ENCODE measurements at places on chromosomes 6 and 20. TPM values are rescaled to one million over a fixed set of nuclear protein-coding genes. Genes with fewer than 3 reads are reported as not detected.

The PTCHD4 gene
- total RNA-seq = not detected

The UBE3D gene
- total RNA-seq = 4.2 TPM

The DOK5 gene
- not detected for total RNA-seq

The ZSCAN23 gene
- 0.78 TPM for total RNA-seq

The RAET1E gene
- not detected for total RNA-seq

The IFNGR1 gene
- total RNA-seq = 81.7 TPM

The HMGCLL1 gene
- total RNA-seq = not detected

The SUMO4 gene
- total RNA-seq = 8.7 TPM

The YWHAB gene
- 163 TPM for total RNA-seq

The ZKSCAN3 gene
- 0.88 TPM for total RNA-seq

The DEFB124 gene
- total RNA-seq = not detected

The HSPA12B gene
- total RNA-seq = 0.08 TPM

The THBS2 gene
- not detected for total RNA-seq

The ESR1 gene
- 2.8 TPM for total RNA-seq

The ENPP3 gene
- total RNA-seq = 0.34 TPM

The CTAGE9 gene
- total RNA-seq = not detected

The TOX2 gene
- 3.3 TPM for total RNA-seq

The TEAD3 gene
- 0.11 TPM for total RNA-seq

The LY6G6D gene
- not detected for total RNA-seq

The FAM217A gene
- total RNA-seq = not detected

The POPDC3 gene
- total RNA-seq = not detected

The DEFB132 gene
- total RNA-seq = not detected

The SPDEF gene
- total RNA-seq = 0.36 TPM

The HDGFL1 gene
- total RNA-seq = not detected

The MAPK13 gene
- 63.5 TPM for total RNA-seq

The CLPSL1 gene
- not detected for total RNA-seq

The SIRPB2 gene
- total RNA-seq = 0.20 TPM

The GPR63 gene
- 0.20 TPM for total RNA-seq

The KCNB1 gene
- total RNA-seq = 0.06 TPM

The TGM3 gene
- not detected for total RNA-seq

The RAET1L gene
- total RNA-seq = not detected

Measured in CD4-positive, alpha-beta T cell (primary cell).